Stimulated activated CD4-positive, alpha-beta T cell treated with anti-CD3 and anti-CD28 coated beads, Interleukin-2, amount 100 ng/mL, for 24 hours (primary cell): ENCODE measurements at places on chromosomes 2 and 18.

GRCh38 chr2:171174075-171174474 is 13.4 kb upstream of the TLK1 start:
- DNase-seq, result no peak

DNA sequence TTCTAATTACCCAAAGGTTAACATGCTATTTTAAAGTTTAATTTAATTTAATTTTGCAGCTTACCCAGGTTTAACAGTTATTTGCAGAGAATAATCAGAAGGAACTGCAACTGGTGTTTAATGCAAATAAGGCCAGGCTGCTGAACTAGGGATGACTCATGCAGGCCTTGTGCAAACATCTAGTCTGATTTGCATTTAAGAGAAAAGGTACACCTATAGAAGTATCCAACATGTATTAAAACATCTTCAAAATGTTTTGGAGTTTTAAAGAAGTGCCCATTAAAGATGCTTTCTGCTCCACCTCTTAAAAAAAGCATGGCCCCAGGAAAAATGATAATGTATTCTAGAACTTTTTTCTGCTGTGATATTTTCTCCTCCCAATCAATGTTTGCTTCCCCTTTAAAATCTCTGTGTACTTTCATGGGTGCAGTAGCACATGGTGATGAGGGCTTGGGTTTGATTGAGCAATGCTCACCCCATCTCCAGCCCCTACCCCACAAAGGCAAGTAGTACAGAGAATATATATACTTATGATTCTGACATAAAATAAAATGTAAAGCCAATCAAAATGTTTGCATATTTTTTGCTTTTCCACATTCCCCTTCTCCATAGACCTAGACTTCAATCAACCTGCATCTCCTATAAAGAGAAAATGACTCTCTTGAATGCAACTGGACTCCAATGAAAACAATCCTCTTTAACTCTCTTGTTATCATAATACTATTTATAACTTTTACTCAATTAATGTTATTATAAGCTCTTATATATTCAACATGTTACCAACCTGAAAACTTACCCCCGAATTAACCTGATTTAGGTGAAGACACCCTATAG is 54.1 kb downstream of the ATP8B1 start:
- no peak for DNase-seq

GRCh38 chr18:67483237-67483636 is 33.3 kb downstream of the DSEL start:
- no peak for DNase-seq

GRCh38 chr2:210233487-210233886 is 8.2 kb upstream of the ACADL start:
- DNase-seq, result no peak

GRCh38 chr2:171482308-171482707 is 40.0 kb upstream of the CYBRD1 start:
- DNase-seq, result no peak

DNA sequence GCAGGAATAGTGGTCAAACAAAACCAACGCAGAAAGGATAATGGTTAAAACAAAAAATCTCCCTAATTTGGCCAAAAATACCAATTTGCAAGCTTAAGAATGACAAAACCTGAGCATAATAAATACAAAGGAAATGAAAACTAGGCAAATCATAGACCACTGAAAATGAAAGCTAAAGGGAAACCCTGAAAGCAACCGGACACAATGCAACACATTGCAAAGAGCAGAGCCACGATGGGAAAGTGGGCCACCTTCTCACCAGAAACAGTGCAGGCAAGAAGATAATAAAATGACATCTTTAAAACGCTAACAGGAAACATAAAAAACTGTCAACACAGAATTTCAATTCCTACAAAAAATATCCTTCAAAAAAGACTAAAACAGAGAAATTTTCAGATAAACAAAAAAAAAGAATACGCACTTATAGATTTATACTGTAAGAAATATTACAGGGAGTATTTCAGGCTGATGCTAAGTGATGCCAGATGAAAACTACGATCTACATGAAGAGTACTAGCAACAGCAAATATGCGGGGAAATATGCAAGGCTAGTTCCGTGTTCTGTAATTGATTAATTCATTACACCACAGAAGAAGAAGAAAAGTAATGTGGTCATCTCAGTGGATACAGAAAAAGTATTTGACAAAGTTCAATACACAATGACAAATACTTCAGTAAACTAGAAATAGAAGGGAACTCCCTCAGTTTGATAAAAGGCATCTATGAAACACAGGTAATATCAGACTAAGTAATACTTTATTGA is 239.5 kb downstream of the L3MBTL4 start:
- no peak for DNase-seq

DNA sequence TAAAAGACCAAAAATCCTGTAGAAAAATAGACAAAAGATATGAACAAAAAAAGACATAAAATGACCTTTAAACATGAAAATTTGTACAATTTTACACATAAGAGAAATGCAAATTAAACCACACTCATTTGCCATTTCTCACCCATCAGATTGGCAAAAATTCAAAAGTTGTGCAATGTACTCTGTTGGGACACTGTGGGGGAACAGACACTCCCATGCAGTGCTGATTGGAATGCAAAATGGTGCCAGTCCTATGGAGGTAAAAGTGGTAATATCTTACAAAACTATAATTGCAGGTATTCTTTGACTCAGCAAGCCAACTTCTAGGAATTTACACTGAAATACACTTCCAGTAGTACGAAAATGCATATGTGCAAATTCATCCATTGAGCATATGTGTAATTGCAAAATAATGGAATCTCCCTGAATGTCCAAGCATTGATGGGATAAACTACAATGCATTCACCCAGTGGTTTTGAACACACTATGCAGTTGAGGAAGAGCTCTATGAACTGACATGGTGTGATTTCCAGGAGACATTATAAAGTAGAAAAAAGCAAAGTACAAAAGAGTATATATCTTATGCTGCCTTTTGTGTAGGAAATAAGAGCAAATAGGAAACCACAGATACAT is 201.8 kb upstream of the ZNF521 start:
- no peak for DNase-seq

- no peak for DNase-seq
These were observed 18.0 kb downstream of the LRP1B start for GRCh38 chr2:142112757-142113221.

DNA sequence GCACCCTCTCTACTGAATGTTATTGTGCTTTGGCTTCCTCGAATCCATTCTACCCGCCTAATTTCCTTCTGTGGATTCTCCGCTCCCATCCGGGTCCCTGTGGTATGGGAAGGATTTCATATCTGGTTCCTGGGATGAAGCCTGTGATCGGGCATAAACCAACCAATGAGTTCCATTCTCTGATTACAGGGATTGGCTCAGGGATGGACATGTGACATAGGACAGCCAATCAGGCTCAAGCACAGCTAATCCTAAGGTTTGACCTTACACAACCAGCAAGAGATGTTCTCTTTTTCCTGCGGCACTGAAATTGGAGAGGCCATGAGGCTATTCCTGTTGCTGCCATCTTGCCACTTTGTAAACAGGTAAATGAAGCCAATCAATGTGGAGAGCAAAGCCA is 168.1 kb upstream of the SMAD2 start:
- DNase-seq, result no peak

DNA sequence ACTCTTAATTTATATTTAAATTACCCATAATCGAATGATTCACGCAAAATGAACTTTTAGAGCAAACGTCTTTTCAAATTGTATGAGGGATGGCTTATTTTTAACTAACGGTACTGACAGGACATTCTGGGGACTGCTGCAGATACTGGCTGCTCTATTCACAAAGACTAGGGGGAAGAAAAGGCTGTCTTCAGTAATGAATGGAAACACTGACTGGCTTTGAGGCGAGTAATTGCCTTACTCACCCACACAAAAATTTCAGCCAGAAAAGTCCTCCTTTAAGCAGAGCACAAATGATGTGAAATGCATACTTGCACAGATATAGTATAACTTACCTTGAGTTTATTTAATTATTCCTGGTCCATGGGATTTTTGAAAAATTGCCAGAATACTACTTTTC is 852.6 kb downstream of the DPP10 start:
- no peak for DNase-seq

GRCh38 chr18:13568443-13569392 is 157.6 kb downstream of the FAM210A start:
- DNase-seq, result peak; percentile 60

DNA sequence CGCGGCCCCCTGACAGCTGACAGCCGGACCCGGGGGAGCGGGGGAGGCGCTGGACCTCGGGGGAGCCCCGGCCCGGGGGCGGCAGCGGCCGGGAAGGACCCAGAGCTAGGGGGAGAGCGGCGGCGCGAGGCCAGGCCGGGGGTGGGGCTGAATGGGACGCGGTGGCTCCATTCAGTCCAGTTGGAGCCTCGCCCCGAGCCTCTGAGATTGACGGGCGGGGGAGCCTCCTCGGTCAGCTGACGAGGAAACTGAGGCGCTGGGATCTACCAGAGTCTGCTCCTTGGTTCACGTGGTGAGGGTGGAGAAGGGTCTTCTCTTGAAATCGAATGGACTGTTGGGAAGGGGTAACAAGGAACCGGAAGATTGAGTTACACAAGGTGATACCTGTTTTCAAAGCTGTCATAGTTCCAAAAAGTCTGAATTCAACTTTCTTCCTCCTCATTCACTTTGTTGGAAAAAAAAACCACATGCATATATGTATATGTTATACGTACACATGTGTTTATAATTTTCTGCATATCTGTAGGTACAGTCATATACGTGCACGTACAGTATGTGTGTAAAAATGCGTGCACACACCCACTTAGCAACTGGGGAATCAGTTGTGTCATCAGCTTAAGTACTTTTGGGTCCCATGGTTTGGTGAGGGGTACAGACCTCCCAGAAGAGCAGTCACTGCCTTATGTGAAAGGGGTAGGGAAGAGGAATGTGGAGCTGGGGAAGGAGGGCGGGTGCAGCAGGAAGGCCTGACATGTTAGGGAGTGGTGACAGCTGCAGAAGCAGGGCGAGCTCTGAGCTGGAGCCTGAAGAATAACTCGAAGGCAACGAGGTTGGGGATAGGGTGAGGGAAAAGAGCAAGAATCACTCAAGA is 628 bp downstream of the PPP1R7 start:
- DNase-seq, result no peak

- no peak for DNase-seq
These were observed 6.6 kb downstream of the ACVR2A start for GRCh38 chr2:147851244-147851930.

DNA sequence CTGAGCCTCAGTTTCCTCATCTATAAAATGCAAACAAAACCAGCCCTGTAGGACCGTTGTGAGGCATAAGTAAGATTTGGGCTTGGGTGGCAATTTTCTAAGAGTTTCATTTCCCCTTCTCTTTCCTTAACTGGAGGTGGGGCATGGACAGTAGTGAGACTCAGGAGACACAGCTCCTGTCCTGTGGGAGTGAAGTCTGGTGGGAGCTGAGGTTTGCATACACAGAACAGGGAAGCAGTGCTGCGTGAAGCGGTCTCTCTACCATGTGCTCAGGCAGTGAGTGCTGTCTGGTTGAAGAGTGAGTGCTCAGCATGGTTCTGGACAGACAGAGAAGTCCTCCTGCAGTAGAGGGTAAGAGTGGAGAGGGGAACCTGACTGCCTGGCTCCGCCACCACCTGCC is 62.3 kb upstream of the MCFD2 start:
- no peak for DNase-seq

- DNase-seq, result no peak
These were observed 220.4 kb upstream of the SLC35G4 start for GRCh38 chr18:11388755-11389680.

GRCh38 chr2:241191081-241191480 is 2.6 kb downstream of the ANO7 start:
- DNase-seq, result no peak

- DNase-seq, result no peak
These were observed 457.5 kb upstream of the FANCL start for GRCh38 chr2:58698620-58699019.

GRCh38 chr2:32844253-32844652 is 102.5 kb upstream of the LTBP1 start:
- no peak for DNase-seq

DNA sequence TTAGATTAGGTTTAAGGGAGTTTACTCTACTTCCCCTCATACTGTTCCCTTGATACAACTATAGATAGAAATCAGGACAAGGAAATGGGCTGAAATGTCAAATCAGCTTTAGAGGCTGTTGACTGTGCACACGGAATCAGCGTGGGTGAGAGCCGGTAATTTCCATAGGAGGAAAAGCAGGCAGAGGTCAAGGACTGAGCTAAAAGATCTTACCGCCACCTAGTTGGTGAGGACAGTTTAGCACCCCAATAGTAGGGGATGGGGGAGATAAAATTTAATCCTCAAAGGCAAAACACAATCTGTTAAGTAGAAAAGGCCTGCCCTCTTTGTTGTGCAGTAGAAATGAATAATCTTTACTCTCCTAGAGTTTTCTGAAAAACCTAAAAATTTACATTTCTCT is 1154.5 kb upstream of the CHAC2 start:
- DNase-seq, result no peak
